Activated naive CD8-positive, alpha-beta T cell treated with anti-CD3 and anti-CD28 coated beads, Interleukin-2, amount 10 ng/mL, durations not matched to agents 7 days and 5 days (primary cell): ENCODE measurements at places on chromosomes 5 and 9. TPM values are rescaled to one million over a fixed set of nuclear protein-coding genes. Genes with fewer than 3 reads are reported as not detected.

GRCh38 chr5:121031491-121031890 is 567.4 kb downstream of the PRR16 start:
- H3K36me3 ChIP-seq: no peaks in the 10 kb centered on the region
- DNase-seq: no peak
- H3K4me1 ChIP-seq: no peaks in the 10 kb centered on the region
- H3K27ac ChIP-seq: no peak overlapping the region

GRCh38 chr9:120923620-120924328 is 2.8 kb downstream of the TRAF1 start:
- peak overlapping the region; percentile 94 for H3K27ac ChIP-seq
- no peaks in the 10 kb centered on the region for H3K27me3 ChIP-seq
- no peak for DNase-seq

GRCh38 chr5:143403593-143404415 is at the start of gene NR3C1:
TSS of gene NR3C1 (minus strand) at chr5:143403686. CDS start at chr5:143400839, 2,847 bp downstream.
- H3K4me3 ChIP-seq: peak within 1 kb of the TSS; percentile 87
- H3K27ac ChIP-seq: peak within 1 kb of the TSS; percentile 96
- H3K27me3 ChIP-seq: no peaks in the 10 kb centered on the region
- peaks cover 46% of the 10 kb centered on the region for H3K4me1 ChIP-seq
- peak; percentile 92 for DNase-seq

TMEM215 gene
- not detected for total RNA-seq

GRCh38 chr5:155768332-155768731 is 558.6 kb upstream of the SGCD start:
- no peak for DNase-seq
- H3K4me3 ChIP-seq: no peak overlapping the region
- no peak overlapping the region for H3K27ac ChIP-seq
- no peaks in the 10 kb centered on the region for H3K36me3 ChIP-seq
- H3K4me1 ChIP-seq: no peaks in the 10 kb centered on the region

- peaks cover 3% of the 10 kb centered on the region for H3K4me1 ChIP-seq
- no peak overlapping the region for H3K4me3 ChIP-seq
- H3K27me3 ChIP-seq: peaks cover 46% of the 10 kb centered on the region
- no peak overlapping the region for H3K27ac ChIP-seq
- DNase-seq: no peak
Measured at GRCh38 chr9:132744881-132745755, 74.9 kb downstream of the GTF3C4 start.

DNA sequence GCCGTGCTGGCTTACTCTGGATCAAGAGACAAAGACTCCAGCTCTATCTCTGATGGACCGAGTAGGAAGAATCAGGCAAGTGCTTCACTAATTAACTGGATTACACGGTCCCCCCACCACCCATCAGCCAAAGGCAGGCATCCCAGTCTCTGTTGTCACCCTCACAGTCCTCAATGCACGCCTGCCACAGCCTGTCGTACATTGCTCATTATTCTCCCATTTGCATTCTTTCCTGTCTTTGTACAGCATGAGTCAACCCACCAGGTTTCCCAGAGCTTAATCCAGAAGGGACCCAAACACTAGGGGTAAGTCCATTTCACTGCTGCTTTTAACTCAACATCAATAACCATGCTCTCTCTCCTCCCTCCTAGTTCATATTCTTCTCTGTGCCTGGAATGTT is 44.4 kb downstream of the PCA3 start:
- no peak for DNase-seq
- peaks cover 5% of the 10 kb centered on the region for H3K27me3 ChIP-seq
- no peak overlapping the region for H3K4me3 ChIP-seq
- H3K27ac ChIP-seq: no peak overlapping the region
- H3K36me3 ChIP-seq: no peaks in the 10 kb centered on the region

GRCh38 chr5:41507501-41507900 is 2.9 kb downstream of the PLCXD3 start:
- no peak for DNase-seq
- peaks cover 21% of the 10 kb centered on the region for H3K27me3 ChIP-seq

GABRB2 gene
- not detected for total RNA-seq

DNA sequence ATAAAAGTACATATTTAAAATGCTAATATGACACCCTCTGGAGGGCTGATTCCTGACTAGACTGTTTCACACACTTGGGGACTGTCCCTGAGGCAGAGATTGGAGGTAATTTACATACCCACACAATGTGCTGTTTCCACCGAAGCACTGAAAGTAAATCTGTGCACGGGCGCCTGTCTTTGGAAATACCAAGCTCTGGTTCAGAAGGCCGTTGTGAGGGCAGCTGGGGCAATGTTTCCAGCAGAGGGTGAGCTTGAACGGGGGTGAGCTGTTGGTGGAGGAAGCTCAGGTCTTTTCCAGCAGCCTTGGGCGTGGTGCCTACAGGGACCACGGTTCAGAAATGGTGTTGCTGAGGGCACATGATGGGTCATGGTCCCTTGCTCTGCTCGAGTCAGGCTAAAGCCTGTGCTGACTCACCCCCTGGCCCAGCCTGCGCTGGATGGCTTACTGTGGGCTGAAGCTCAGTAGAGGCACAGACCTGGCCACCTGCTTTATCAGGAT is 25.8 kb upstream of the HMCN2 start:
- no peaks in the 10 kb centered on the region for H3K27me3 ChIP-seq
- peaks cover 26% of the 10 kb centered on the region for H3K4me1 ChIP-seq
- H3K36me3 ChIP-seq: no peaks in the 10 kb centered on the region
- no peak overlapping the region for H3K4me3 ChIP-seq

- no peaks in the 10 kb centered on the region for H3K27me3 ChIP-seq
- H3K36me3 ChIP-seq: peaks cover 5% of the 10 kb centered on the region
- peaks cover 7% of the 10 kb centered on the region for H3K4me1 ChIP-seq
- H3K27ac ChIP-seq: no peak overlapping the region
- no peak overlapping the region for H3K4me3 ChIP-seq
Measured at GRCh38 chr5:143114481-143114880, 289.0 kb downstream of the NR3C1 start.

FAM240B gene
- not detected for total RNA-seq

DNA sequence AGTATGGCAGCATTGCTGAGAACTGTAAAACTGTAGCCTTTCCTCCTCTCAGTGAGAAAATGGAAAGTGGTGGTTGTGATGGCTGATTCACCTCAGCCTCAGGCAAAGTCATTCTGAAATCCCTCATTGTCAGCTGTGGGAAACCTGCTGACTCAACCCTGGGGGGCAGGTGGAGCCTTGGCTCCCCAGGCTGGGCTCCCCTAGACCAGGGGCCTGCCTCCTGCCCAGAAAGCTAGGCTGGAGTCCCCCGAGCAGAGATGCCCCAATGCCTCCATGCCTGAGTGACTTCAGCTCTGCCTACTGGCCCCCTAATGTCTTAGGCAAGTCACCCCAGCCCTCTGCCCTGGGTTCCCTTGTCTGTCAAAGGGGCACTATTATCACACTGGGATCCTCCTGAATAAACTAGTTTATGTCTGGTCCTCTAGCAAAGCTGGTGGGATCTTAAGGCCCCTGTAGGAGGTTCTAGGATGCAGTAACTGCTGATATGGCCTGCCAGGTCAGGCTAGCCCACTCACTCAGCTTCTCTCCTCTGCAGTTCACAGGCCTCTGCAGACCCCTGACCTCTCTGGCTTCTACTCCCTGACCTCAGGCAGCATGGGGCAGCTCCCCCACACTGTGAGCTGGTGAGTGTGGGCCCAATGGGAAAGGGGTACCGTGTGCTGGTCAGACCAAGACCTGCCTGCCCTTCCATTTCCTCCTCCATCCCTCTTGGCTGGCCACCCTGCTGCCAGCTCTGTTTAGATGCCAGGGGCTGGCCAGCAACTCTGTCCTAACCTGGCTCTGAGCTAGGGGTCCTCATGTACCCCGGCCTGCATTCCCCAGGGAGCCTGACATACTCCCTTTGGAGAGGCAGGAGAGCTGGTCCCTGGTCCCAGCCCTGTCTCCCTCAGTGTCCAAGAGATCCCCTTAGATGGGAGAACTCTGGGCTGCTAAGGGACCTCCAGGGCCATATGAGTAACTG is 24.2 kb downstream of the TCF7 start:
- H3K27ac ChIP-seq: peak overlapping the region; percentile 83
- H3K4me3 ChIP-seq: peak overlapping the region; percentile 33
- H3K27me3 ChIP-seq: no peaks in the 10 kb centered on the region
- peak; percentile 54 for DNase-seq

DNA sequence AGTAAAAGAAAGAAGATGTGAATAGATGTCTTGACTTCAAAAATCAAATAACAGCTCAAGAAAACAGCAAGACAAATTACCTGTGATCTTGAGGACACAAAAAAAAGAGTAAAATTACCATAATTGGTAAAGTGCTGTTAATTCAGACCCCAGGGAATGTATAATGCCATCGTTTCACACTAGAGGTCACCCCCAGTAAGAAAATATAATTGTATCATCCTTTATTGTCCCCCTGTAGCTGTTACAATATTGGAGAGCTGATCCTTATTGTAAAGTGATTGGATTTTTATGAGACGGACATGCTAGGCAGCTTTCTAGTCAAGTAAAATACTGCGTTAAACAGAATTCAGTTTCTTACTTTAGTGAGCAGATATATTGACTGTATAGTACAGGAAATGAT is 377.0 kb downstream of the TLE1 start:
- H3K4me3 ChIP-seq: no peak overlapping the region
- no peak overlapping the region for H3K27ac ChIP-seq
- H3K4me1 ChIP-seq: no peaks in the 10 kb centered on the region
- no peaks in the 10 kb centered on the region for H3K27me3 ChIP-seq
- DNase-seq: no peak

DNA sequence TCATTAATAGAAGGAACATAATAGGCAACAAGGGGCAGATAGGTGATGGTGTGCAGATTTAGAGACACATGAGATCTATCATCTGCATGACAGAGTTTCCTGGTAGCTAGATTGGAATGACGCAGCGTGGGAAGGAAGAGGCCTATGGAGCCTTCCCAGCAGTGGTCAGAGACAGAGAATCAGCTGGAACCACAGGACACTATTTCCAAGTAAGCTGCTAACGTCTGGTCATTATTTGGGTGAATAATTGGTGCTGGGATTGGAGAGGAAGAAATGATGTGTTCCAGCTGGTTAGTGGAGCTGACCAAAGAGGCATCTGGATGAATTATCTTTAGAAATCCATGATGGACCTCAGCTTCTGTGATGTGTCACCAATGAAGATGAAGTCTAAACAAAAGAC is 91.2 kb upstream of the PRR16 start:
- H3K36me3 ChIP-seq: no peaks in the 10 kb centered on the region
- no peaks in the 10 kb centered on the region for H3K27me3 ChIP-seq
- H3K4me1 ChIP-seq: no peaks in the 10 kb centered on the region
- no peak overlapping the region for H3K4me3 ChIP-seq

DNA sequence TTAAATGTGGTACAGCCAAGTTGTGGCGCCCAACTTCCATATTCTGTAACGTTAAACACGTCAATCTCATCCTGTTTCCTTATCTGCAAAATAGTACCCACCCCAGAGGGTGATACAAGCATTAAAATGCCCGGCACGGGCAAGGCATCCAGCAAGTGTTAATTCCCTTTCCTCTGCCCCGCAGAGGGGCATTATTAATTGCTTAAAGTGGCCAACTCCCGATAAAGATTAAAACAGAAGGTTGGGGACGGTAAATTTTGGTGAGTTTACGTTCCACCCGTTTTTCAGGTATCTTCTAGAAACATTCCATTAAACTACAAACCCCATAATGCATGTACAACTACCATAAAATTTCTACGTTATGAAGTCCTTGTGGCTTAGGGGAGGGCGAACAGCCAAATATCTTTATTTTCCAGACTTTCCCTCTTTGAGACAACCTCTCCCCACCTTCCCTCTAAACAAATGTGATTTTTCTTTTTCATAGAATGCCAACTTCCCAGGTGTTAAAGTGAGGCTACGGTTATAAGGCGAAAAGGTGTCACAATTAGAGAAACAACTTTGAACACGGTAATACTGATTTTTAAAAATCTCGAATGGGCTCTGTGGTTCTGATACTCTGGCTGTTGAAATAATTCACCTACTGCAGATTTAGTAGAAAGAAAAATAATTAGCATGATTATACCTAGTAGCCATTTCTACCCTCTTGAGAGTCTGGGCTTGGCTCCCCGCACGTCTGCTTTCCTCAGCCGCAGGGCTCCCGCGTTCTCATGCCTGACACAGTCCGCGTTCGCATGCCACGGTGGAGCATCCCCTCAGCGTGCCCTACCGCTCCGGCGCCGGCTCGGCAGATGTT is 1.2 kb upstream of the GPBP1 start:
- H3K36me3 ChIP-seq: peaks cover 21% of the 10 kb centered on the region
- H3K27ac ChIP-seq: peak overlapping the region; percentile 99
- no peak for DNase-seq

DNA sequence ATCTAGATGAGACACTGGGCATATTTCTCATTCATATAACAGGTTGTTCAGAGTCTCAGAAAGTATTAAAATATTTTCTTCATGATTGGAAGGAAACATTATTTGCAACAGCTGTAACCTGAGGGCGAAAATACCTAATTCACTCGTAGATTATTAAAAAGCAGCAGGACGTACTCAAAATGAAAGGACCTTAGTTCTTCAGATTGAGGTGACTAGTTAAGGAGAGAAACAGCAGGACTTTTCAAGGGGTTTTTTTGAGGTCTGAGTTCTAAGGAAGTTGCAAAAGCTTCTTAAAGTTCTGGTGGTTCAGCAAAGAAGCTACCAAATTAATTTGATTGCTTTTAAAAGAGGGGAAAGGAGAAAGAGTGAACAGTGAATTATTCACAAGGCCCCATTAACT is 174.9 kb downstream of the TMEM161B start:
- no peaks in the 10 kb centered on the region for H3K36me3 ChIP-seq
- no peaks in the 10 kb centered on the region for H3K4me1 ChIP-seq
- no peak overlapping the region for H3K27ac ChIP-seq
- DNase-seq: no peak
- H3K4me3 ChIP-seq: no peak overlapping the region

GRCh38 chr9:33125461-33125860 is 41.7 kb downstream of the B4GALT1 start:
- peaks cover 15% of the 10 kb centered on the region for H3K4me1 ChIP-seq
- H3K27me3 ChIP-seq: no peaks in the 10 kb centered on the region
- H3K27ac ChIP-seq: no peak overlapping the region
- no peak for DNase-seq
- H3K36me3 ChIP-seq: peaks cover 37% of the 10 kb centered on the region
- H3K4me3 ChIP-seq: no peak overlapping the region

PIP5KL1 gene
- total RNA-seq: 1.9 TPM

KLHL3 gene
- total RNA-seq: 16.3 TPM

ATOX1 gene
- 48.1 TPM for total RNA-seq

- no peak for DNase-seq
- H3K27ac ChIP-seq: peak overlapping the region; percentile 18
- peaks cover 13% of the 10 kb centered on the region for H3K4me1 ChIP-seq
- no peak overlapping the region for H3K4me3 ChIP-seq
- H3K36me3 ChIP-seq: peaks cover 16% of the 10 kb centered on the region
- no peaks in the 10 kb centered on the region for H3K27me3 ChIP-seq
Measured at GRCh38 chr9:114745879-114746550, 59.8 kb downstream of the TNFSF15 start.

- H3K27me3 ChIP-seq: no peaks in the 10 kb centered on the region
- no peak for DNase-seq
- H3K4me1 ChIP-seq: no peaks in the 10 kb centered on the region
- H3K4me3 ChIP-seq: no peak overlapping the region
- no peaks in the 10 kb centered on the region for H3K36me3 ChIP-seq
Measured at GRCh38 chr5:4100739-4101138, 505.1 kb downstream of the IRX1 start.

GRCh38 chr9:6272229-6272598 is 56.0 kb upstream of the TPD52L3 start:
- H3K4me3 ChIP-seq: no peak overlapping the region
- H3K36me3 ChIP-seq: no peaks in the 10 kb centered on the region
- no peaks in the 10 kb centered on the region for H3K4me1 ChIP-seq
- H3K27me3 ChIP-seq: peaks cover 6% of the 10 kb centered on the region
- H3K27ac ChIP-seq: no peak overlapping the region

- H3K4me1 ChIP-seq: no peaks in the 10 kb centered on the region
- H3K36me3 ChIP-seq: no peaks in the 10 kb centered on the region
- no peak overlapping the region for H3K27ac ChIP-seq
- no peak for DNase-seq
Measured at GRCh38 chr5:9523090-9523823, 22.6 kb downstream of the SEMA5A start.

UAP1L1 gene
- total RNA-seq: 44.1 TPM
